Right forelimb (tissue), 1 donor: ENCODE measurements at places on chromosomes 1 and 21.
A peak's percentile ranks its signal among the peaks of the same experiment; 100 is the strongest.

GRCh38 chr1:16342331-16343062, 9.8 kb downstream of the FBXO42 start:
- DNase-seq = no peak

DNA sequence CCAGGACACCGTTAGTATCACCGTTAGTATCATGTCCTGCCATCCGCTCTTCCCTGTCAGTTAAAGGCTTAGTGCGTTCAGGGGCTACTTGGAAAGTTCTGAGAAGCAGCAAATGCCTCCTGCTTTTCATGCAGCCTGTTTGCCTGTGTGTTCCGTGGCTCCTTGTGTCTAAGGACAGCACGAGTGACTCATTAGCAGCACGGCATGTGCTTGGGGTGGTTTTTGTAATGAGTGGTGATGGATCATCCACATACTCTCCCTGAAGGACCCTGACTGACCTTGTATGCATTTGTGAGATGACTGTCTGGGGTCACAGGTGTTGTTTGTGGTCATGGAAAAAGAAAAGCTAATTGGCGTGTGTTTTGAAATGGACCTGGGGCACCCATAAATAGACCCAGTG, 221.9 kb downstream of the PBX1 start:
- no peak for DNase-seq

DNA sequence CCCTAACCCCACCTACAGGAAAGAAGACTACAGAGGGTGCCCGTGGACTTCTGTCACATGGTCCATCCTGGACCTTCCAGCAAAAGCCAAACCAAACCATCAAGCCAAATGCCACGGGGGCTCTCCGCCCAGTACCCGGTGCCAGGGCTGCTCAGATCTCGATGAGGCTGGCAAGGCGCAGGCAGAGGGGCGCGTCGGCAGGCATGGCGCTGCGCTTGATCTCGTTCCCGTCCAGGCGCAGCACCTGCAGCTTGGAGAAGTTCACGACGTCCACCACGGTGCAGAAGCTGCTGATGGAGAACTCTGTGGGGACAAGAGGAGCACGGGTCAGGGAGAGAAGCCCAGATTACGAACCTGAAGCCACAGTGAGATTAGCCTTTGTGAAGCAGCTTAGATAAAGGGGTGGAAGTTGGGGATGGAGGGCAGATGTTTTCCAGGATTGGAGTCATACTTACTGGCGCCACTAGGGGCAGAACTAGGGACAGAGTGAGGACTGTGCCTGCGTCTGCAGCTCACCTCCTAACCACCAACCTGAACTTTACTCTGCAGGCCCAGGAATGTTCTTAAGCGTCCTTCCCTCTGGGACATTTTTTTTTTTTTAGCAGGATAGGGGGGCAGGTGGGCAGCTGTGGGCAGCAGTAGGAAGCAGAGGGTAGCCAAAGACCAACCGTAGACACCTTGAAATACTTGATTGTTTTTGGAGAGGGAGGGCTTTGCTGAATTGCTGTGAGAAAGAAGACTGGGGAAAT, 8.6 kb downstream of the FMOD start:
- no peak for DNase-seq

DNA sequence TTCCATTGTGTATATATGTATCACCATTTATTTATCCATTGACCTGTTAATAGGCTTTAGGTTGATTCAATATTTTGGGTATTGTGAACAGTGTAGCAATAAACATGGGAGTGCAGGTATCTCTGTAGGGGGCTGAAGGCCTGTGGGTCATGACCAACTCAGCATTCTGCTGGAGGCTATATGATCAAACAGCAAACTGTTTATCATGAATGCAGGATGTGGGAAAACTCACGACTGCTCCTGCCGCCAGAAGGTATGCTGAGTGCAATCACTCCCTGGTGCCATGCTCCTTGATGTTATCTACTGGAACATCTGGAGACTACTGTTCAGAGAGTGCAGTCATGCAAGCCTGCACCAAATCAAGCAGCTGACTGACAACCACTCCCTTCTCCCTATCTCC, 275.2 kb downstream of the COL11A1 start:
- DNase-seq = no peak

DNA sequence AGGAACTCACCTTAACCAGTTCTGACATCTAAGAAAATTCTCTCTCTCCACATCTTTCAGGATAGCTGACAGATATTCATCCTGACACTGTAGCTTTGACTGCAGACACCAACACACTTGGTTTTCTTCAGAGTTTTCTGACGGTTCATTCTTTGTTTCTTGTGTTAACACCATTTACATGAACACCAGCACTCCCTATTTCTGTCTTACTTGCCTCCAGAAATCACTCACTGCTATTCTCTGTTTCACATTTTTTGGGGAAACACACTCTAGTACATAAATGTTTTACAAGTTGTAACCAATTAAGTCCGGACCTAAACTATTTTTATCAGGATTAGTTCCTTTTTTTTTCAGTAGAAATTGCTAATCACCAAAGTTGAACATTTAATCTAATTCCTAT, 15.4 kb downstream of the FLVCR1 start:
- DNase-seq = no peak

GRCh38 chr1:229087339-229087738, 183.6 kb upstream of the RAB4A start:
- DNase-seq = peak; percentile 27

DNA sequence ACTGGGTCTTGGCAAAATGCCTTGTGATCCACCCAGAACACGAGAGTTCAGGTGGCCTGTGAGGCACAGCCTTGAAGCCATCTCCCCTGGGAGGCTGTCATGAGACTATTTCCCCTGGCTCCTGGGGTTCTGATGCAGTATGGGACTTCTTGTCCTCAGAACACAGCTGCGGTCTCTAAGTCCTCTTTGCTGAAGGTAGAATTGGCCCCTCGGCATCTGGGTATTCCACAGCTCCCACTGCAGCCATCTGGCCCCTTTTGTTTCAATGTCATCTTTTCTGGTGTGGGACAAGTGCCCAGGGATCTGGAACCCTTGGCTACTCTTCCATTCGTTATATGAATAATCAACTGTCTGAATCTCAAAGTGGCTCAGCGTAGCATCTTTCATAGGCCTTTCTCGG, 17.0 kb upstream of the LY9 start:
- DNase-seq = no peak

GRCh38 chr1:175564723-175565122, 178.7 kb downstream of the TNR start:
- no peak for DNase-seq

- DNase-seq = peak; percentile 66
Measured at GRCh38 chr1:235329139-235329902, 951 bp downstream of the GGPS1 start.

DNA sequence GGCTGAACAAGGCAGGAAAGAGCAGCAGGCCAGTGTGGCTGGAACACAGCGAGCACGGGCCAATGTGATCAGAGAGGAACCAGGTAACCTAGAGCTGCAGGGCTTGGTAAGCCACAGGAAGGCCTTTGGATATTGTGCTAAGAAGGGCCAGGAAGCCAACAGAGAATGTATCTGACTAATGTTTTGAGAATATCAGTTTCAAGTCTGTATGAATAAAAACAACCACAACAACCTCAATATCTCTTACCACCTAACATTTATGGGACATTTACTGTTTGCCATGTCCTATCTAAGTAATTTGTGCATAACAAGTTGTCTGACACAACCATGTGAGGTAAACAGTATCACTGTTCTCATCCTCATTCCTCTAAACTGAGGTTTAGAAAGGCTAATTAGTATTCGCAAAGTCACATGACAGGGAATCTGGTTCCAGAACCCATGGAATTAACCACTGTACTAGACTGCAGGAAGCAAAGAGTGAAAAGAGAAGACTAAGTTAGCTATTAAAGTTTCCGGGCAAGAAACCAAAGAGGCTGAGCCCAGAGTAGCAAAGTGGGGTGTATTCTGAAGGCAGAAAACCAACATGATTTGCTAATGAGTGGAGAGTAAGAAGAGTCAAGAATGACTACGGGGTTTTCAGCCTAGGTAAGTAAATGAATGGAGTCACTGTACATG, 38.9 kb downstream of the SPRTN start:
- no peak for DNase-seq

GRCh38 chr1:230171356-230172015, 104.4 kb downstream of the GALNT2 start:
- no peak for DNase-seq

GRCh38 chr1:9990944-9991343, 6.1 kb upstream of the RBP7 start:
- DNase-seq = no peak

DNA sequence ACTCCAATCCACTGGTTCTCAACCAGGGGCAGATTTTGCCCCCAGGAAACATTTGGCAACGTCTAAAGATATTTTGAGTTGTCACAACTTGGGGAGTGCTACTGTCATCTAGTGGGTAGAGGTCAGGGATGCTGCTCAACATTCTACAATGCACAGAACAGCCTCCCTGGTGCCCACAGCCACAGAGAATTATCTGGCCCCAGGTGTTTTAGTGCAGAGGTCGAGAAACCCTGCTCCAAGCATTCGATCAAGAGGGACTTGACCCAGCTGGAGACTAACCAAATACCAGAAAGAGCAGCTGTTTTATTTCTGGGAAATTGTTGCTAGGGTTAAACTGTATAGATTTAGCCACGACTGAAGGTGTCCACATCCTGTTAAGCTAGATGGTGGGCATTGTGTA, 19.2 kb downstream of the CD247 start:
- no peak for DNase-seq

GRCh38 chr21:20040768-20041167, 957.4 kb upstream of the NCAM2 start:
- DNase-seq = no peak

- no peak for DNase-seq
Measured at GRCh38 chr1:18932387-18932786, 24.1 kb downstream of the IFFO2 start.

- peak; percentile 58 for DNase-seq
Measured at GRCh38 chr1:22792396-22793160, 81.9 kb downstream of the EPHB2 start.

- DNase-seq = no peak
Measured at GRCh38 chr1:207316622-207317391, 4.7 kb upstream of the CD55 start.

DNA sequence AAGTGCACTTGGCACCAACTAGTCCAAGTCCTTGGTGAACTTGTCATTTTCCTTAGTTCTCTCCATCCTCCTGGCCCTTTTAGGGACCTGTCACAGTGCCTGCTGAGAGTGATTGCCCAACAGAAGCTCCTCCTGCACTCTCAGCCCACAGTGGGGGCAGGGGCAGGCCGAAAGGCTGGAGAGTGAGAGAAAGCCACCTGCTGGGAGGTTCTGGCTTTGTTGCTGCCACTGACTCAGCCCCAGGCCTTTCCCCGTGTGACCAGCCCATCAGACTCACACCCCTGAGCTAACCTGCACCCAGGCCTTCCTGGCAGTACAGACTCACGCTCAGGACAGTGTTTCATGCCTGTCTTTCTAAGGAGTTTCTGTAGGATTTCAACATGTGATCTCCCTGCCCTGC, 17.1 kb upstream of the PROK1 start:
- DNase-seq = no peak

DNA sequence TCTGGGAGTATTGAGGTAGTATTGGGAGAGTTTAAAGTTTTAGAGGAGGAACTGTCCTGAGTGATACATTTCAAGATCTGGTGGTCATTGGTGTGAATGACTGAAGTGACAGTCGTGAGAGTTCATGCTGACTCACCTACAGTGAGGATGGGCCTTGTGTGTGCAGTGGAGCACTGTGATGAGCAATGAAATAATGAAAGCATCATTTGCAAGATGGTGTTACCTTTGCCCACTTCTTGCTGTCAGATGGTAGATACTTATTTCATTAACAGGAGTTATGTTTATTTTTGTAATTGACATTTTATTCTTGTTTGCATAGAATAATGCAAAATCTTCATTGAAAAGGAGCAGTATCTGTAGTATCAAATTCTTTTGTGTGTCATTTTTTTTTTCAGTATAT, 29.0 kb downstream of the POU2F1 start:
- DNase-seq = no peak

DNA sequence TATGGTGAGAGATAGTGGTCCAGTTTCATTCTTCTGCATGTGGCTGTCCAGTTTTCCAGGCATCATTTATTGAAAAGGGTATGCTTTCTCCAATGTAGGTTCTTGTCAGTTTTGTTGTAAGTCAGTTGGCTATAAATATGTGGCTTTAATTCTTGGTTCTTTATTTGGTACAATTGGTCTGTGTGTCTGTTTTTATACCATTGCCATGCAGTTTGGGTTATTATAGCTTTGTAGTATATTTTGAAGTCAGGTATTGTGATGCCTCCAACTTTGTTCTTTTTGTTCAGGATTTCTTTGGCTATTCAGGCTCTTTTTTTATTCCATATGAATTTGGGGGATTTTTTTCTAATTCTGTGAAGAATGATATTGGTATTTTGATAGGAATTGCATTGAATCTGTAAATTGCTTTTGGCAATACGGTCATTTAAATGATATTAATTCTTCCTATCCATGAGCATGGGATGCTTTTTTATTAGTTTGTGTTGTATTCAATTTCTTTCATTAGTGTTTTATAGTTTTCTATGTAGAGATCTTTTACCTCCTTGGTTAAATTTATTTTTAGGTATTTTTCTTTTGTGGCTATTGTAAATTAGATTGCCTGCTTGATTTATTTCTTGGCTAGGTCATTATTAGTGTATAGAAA, 3.3 kb downstream of the DNAH14 start:
- no peak for DNase-seq

DNA sequence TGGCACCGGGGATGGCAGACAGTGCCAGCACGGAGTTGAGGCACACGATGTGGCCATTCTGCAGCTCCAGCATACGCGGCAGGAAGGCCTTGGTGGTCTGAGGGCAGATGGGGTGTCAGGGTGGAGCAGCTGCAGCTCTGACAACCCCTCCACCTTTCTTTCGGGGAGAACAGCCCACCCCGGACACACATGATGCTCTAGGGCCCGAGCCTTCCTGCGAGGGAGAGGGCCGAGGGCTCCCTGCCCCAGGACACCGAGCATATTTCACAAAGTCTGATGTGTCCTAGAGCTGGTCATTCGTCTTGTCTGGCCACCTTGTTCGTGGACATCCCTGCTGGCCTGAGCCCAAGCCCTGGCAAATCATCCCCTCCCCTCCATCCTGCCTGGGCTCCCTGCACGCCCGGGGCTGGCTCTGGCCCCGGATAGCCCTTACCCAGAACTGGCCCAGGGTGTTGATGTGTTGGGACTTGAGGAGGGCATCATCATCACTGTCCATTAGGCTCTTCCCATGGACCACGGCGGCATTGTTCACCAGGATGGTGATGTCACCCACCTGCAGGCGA, 39.1 kb downstream of the DHRS3 start:
- no peak for DNase-seq

DNA sequence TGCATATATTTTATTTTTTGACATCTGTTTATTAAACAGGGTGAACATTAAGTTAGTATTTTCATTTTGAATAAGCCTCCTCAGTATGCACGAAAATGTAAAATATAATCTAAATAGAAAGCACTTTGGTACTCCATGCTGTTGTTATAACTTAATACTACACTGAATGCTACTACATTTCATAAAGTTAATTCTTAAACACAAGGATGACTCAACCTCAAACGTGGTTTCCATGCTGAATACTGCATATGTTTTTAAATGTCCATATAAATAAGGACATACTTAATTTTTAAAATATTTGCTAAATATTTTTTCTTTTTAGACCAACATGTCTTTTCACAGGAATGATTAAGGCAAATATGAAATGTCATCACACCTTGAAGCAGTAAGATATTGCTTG, 83.9 kb downstream of the USP24 start:
- no peak for DNase-seq
